ENCODE measurements at places on chromosomes 12 and 14.

DNA sequence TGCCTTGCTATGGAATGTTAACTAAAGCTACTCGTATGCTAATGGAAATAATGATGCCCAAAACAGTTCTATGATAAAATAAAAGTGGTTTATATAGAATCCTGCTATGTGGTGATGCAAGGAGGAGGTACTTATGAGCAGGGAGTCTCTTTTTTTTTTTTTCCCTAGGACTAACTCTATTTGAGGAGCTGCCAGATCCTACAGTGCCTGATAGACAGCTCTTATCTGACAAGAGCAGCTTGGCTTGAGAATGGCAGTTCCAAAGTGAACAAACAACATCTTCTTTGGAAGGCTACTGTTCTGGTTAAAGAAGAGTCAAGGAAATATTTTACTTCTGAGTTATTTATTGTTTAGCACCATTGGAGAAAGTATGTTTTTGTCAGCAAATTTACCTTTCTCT is 10.2 kb upstream of the ACSM4 start:
- DNase-seq: no peak

- no peak for DNase-seq
Observed at GRCh38 chr12:114668151-114668885, 15.7 kb downstream of the TBX3 start.

- no peak for DNase-seq
Observed at GRCh38 chr14:92783813-92784431, 10.2 kb upstream of the GOLGA5 start.

- DNase-seq: no peak
Observed at GRCh38 chr14:63276492-63277342, 42.0 kb downstream of the GPHB5 start.

GRCh38 chr12:44523828-44524227 is 352.3 kb downstream of the NELL2 start:
- DNase-seq: no peak

DNA sequence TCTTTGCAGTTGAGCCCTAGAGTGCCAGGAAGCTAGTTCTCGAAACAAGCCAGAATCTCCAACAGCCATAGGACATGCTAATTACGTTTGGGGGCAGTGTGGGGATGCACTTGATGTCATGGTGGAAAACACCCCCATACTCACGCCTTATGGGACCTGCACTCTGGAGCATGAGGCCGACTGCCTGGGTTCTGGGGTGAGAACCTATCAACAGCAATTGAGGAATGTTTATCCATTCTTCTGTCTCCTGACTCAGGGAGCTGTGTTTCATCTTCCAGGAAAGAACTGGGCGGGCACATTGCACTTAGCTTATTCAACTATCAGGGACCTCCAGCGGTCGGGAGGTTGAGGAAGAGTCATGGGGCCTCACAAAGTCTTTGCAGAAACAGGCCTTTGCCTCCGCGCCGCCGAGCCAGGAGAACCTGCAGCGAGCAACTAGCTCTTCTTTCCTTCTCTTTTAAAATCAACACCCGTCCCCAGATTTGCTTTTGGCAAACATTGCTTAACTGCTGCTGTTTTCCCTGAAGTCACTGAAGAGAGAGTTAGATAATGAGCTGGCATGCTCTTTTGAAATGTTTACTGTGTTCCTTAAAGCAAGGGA is 226.1 kb upstream of the DIO3 start:
- no peak for DNase-seq

DNA sequence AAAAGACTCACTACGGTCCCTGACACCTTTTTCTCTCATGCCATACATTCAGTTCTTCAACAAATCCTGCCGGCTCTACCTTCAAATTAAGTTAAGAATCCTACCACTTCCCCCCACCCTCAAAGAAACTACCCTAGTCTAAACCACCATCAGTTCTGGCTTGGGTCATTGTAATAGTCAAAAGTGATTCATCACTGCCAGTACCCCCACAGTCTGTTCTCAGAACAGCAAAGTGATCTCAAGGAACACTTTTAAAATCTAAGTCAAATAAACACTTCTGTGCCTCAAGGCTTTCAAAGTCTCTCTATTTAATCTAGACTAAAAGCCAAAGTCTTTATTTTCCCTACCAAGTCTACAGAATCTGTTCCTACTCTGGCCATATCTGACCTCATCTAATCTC is 12.0 kb upstream of the FAM234B start:
- no peak for DNase-seq

GRCh38 chr12:34603382-34604035 is 581.2 kb downstream of the ALG10 start:
- DNase-seq: no peak

DNA sequence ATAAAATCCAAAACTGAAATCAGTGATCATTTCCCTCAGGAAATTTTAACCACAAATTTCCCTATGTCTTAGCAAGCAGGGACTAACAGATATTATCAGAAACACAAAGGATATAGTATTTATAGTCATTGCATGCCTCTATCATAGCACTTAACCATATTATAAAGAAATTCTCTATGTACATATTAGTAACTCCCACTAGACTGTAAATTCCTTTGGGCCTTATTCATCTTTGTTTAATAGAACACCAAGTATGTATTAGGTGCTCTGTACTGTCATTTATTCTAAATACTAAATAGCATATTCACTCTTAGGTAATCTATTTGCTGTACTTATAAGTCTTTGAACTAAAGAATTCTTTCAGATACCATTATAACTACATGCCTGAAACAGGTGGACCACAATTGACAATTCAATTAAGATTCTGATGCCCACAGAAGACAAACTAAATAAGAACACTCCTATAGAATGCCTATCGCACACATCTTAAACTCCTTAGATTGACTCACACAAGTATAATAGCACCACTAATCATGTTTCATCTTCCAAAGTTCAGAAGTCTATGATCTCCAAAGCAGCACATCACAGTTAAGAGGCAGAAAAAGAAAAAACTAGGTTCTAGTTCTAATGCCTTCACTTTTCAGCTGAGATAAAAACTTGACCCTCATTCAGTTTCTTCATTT is 134.1 kb downstream of the FSCB start:
- no peak for DNase-seq

GRCh38 chr12:82686168-82687020 is at the start of gene TMTC2:
Gene TMTC2 (plus strand): TSS chr12:82686906.
- peak; percentile 80 for DNase-seq
